ENCODE measurements at places on chromosomes 7 and 10.

GRCh38 chr7:3673524-3673923, 372.5 kb downstream of the SDK1 start:
- DNase-seq: no peak

DNA sequence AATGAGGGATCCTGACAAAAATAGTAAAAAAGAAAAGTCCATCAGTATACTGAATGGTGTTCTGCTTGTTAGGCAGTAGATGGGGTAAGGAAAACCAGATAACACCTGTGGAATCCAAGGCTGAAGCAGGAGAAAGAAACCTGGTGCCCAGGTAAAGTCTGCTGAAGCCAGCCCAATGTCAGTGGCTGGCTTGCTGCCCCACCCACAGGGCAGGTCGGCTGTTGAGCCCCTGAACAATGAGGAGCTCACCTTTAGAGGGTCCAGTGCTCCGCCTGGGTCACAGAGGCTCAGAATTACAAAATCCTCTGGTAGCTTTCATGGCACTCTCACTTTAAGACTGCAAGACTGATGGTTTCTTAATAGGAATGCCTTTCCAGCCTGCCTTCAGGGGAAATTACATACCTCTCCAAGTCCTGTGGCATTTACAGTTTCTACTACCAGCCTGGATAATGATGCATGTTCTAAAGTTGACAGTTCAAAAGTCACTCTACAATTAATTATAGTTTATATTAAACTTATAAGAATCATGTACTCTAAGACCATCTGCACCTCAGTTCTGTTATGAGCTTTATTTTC, 23.8 kb downstream of the DHX32 start:
- DNase-seq: no peak

- DNase-seq: no peak
Measured at GRCh38 chr7:37284805-37285231, 163.8 kb downstream of the ELMO1 start.

DNA sequence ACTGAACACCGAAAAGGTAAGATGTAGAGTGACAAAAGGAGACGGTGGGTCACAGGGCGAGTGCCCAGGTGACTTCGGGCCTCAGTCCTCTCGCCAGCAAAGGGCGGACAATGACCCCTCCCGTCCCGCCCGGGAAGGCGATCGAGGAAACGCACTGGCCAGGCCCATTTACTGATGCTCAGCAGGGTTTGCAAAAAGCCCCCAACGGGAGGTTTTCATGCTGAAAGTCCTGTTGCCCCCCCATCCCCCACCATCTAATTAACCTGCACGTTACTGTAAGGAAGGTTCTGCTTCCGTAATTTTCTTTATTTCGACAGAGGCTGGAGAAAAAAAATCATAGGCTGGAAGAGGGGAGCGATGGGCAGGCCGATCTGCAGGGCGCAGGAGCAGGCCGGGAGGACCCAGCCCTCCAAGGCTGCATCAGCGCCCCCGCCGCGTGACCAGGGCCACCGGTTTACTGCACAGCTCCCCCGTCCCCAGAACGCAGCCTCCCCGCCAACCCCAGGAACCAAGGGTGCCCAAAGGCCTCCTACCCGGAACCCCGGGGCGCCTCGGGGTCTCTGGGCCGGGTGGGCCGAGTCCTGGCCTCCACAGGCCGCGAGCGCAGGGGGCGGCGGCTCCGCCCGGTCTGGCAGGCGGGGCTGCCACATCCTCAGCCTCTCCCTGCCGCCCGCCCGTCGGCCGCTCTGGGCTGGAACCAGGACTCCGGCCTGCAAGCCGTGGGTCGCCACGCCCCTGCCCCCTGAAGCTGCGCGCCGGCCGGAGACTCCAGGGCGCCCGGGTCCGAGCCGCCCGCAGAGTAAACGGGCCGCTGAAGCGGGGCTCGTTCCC, 613 bp downstream of the OAT start:
- peak; percentile 20 for DNase-seq

DNA sequence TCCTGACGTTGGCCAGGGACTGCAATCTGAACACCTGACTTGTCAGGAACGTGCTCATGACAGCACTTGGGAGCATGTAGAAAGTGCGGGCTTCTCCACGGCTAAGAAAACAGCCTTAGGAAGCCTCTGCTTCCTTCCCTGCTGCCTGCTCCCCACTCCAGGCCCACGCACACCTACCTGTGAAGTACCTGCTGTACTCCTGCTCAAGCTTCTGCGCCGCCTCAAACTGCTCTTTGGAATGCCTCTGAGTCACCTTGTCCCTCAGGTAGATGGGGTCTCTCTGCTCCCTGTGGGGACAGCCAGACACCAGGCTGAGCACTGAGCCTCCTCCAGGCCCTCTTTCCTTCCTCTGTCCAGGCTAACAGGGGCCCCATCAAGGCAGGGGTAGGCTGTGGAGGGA, 132.7 kb downstream of the DLG5 start:
- DNase-seq: no peak

DNA sequence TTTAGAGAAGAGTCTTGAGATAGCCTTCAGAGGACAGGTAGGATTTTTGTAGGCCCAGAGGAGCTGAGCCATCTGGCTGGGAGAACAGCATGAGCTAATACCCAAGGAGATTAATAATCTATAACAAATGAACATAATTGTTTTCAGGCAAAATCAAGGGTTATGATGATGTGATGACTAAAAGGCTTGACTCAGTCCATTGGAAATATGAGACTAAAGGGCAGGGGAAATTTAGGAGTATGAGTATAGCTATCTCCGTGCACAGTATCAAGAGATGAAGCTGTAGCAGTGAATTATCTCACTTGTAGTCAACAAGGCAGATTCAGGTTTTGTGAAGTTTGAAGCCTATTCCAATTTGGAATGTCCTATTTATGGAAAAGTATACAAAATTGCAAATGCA, 40.1 kb downstream of the CSTF2T start:
- DNase-seq: no peak

DNA sequence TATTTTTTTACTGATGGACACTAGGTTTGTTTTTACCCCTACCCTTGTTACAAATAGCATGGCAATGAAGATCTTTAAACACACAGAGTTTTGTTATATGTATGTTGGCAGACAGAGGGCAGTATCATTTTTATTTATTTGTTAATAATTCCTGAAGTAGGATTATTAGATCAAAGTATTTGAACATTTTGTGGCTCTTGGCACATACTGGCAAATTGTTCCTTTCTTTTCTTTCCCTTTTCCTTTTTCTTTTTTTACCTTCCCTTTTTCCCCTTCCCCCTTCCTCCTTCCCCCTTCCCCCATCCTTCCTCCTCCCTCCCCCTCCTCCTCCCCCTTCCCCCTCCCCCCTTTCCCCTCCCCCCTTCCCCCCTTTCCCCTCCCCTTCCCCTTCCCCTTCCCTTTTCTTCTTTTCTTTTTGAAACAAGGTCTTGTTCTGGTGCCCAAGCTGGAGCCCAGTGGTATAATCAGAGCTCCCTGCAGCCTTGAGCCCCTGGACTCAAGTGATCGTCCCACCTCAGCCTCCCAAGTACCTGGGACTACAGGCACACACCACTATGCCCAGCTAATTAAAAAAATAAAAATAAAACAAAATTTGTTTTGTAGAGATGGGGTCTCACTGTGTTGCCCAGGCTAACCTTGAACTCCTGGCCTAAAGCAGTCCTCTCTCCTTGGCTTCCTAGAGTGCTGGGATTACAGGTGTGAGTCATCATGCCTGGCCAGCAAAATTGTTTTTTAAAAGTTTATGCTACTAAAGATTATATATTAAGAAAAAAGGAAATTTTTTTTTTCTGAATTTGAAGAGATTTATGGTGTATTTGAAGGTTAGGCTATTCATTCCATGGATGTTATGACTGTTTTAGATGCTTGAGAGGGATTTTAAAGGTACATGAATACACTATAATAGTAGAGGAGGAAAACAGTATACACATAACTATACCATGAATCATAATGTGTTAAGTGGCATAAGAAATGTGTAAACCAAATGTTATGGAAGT, 39.3 kb downstream of the SEPTIN7 start:
- no peak for DNase-seq

- no peak for DNase-seq
Measured at GRCh38 chr7:8566016-8566415, 132.6 kb downstream of the NXPH1 start.

DNA sequence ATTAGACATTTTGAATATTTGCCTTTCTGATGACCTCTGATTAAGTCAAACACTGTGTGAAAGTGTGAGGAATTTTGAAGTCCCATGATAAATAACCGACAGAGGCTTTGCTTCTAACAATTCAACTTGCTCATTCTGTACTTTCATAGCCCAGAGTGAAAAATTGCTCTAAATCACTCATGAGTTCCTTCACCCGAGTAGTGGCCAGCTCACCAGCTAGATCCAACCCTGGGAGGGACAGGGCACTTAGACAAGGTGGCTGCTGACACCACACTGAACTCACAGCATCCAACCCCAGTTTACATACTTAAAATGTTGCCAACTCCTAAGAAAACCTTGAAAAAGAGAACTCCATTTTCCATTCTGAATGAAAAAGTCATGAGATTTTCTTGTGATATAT, 80.0 kb upstream of the LYZL1 start:
- DNase-seq: no peak

DNA sequence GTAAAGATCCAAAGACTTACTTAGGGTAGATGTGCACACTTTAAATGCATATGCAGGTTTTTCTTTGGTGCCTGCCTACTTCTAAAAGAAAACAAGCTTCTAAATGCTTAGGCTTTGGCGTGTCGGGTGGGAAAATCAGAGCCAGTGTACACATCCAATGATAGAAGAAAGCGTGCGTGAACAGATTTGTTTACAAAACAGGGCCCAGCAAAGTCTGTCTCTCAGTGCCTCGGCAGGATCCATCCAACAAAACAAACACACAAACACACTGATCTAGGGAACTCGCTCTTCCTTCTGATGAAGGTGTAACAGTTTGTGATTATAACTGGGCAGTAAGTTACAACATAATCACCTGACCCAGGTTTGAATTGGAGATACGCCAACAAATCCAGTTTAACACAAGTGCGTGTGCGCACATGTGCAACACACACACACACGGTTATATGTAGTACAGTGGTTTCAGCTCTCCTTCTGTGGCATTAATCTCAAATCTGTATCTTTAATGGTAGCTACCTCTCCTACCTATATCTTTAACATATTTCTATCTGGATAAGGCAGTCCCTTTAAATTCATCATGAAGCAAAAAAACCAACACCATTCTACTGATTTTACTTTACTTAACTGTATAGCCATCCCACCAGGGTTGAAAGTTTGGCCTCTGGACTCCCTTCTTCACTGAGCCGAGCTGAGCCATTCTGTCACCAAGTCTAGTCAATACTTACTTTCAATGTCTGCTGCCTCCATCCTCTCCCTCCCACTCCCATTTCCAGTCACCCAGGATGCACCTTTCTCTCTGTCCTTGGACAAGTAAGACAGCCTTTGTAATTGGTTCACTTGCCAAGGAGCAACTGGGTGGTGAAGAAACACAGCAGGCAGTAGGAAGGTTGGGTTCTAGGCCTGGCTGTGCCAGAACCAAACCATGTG, 184.4 kb upstream of the KLF14 start:
- no peak for DNase-seq

GRCh38 chr10:118817328-118818068, 62.7 kb upstream of the CACUL1 start:
- no peak for DNase-seq

- DNase-seq: no peak
Measured at GRCh38 chr10:83276971-83277370, 862.3 kb upstream of the GHITM start.

Measured in stimulated activated CD8-positive, alpha-beta memory T cell treated with anti-CD3 and anti-CD28 coated beads, Interleukin-15, amount 100 ng/mL, for 4 hours (primary cell).